ENCODE measurements at places on chromosomes 5 and 9.

DNA sequence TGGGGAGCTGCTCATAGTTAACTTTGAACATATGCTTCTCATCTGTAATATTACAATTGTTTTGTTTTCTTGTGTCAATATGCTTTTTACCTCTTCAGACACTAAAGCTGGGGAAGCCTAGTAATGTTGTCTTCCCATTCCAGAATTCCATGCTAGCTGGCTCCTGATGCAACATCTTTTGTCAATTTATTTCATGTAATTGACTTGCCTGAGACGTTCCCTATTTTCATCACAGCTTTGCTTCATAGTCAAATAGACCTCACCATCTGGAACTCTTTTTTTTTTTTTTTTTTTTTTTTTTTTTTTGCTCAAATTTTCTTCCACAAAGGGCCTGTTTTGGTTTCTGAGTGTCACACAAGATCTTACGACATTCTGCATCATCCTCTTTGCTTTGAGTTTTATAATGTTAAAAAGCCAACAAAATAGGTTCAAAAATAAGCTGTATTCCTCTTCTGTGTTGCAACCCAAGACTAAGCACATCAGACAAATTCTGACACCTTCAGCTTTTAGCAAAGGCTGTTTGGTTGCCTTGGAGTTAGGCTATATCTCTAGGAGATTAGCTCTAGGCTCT, 235.2 kb downstream of the NR3C1 start:
- no peak for ATAC-seq

GRCh38 chr5:8944005-8944404, 601.9 kb downstream of the SEMA5A start:
- no peak for ATAC-seq

GRCh38 chr9:89465001-89465451, 32.9 kb downstream of the SEMA4D start:
- ATAC-seq = no peak

- ATAC-seq = peak; percentile 35
These were observed 154.5 kb downstream of the CWC27 start for GRCh38 chr5:64923151-64923685.

- ATAC-seq = peak; percentile 75
These were observed 34.7 kb upstream of the DMXL1 start for GRCh38 chr5:119036101-119036762.

DNA sequence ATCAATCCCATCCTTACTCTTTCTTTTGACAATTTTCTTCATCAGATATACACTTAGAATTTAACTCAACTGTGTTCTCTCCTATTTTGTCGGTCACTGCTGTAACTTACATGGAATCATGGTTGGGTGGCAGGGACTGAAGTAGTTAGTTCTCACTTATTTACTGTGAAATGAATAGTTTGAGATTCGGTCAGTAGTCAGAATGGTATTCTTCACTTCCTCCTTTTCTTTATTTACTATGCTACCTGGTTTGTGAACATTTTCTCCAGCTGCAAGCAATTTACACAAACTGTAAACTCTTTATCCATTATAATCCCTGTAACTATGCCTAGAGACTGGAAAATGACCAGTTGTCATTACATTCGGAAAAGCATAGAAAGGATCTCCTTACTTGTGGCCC, 41.5 kb upstream of the GDNF start:
- ATAC-seq = no peak

DNA sequence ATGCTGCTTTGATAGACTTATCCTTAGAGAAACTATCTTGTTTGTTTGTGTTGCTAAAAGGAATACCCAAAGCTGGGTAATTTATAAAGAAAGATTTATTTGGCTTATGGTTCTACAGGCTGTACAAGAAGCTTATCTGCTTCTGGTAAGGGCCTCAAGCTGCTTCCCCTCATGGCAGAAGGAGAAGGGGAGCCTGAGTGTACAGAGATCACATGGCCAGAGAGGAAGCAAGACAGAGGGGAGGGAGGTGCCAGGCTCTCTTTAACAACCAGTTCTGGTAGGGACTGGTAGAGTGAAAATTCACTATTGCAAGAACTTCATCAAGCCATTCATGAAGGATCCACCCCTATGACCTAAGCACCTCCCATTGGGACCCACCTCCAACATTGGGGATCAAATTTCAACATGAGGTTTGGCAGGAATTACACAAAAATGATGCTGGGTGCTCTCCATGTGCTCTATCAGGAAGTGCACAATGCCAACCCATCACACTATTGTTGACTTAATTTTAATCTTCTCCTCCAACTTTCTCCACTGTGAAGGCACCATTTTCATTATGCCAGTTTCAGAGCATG, 115.1 kb upstream of the SHB start:
- no peak for ATAC-seq

DNA sequence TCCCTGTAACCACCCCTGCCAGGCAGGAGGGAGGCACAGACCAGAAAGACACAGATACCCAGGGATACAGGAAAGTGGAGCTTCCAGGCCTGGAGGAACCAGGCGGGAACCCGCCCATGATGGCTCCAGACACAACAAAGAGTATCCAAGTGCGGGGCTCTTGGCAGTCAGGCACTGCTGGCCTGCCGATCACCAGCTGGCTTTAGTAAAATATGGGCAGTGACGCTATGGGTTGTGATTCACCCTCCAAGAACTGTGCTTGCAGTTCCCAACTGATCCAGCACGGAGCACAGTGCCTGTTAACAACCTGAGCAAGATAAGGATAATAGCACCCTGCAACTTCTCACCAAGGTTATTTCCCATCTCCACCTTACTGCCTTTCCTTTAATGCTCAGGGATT, 463.3 kb downstream of the IRX1 start:
- no peak for ATAC-seq

DNA sequence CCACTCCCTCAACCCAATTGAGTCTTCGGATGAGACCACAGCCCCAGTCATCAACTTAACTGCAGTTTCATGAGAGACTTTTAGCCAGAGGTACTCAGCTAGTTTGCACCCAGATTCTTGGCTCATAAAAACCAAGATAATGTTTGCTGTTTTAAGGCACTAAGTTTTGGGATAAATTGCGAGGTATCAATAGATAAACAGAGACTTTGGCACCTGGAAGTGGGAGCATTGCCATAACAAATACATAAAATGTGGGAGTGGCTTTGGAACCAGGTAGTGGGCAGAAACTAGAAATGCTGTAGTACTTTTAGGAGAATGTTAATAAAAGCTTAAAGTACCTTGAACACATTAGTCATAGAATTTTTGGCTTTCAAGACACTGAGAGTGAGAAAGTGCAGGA, 439.8 kb downstream of the SH3GL2 start:
- ATAC-seq = no peak

GRCh38 chr9:107243742-107244141, 39.3 kb upstream of the RAD23B start:
- ATAC-seq = peak; percentile 68

DNA sequence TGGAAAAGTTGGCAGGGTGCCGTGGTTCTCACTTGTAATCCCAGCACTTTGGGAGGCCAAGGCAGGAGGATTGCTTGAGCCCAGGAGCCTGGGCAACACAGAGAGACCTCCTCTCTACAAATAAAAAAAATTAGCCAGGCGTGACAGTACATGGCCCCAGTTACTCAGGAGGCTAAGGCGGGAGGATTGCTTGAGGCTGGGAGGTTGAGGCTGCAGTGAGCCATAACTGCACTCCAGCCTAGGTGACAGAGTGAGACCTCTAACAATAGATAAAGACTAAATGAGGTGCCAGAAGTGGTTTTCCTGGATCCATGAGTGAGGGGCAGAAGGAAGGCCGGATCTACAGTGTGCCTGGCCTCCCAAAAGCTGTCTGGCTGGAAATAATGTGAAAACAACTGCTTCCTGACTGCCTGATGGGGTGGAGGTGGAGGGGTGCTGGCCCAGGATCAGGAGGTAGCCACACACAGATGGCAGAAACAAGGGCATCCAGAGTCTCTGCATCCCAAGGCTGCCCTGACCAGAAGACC, 4.1 kb downstream of the SHB start:
- no peak for ATAC-seq

- no peak for ATAC-seq
These were observed 161.5 kb downstream of the CRB2 start for GRCh38 chr9:123517512-123517911.

- ATAC-seq = no peak
These were observed 51.1 kb downstream of the PDE6A start for GRCh38 chr5:149893403-149893931.

DNA sequence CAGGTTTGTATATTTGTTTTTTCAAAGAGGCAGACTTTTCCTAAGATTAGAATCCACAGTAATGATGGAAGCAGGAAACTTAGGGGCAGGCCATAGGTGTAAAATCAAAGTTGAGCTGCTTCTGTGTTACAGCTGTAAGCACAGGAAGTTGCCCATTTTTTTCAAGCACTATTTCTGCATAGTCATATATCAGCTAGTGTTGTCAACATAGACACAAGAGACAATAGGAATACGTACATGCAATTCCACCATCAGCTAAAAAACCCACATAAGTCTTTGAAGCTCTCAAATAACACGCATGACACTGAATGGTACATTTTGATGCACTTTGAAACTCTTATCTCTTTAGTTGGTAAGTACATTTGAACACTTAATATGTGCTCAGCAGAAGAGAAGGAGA, 20.2 kb upstream of the SMIM15 start:
- ATAC-seq = no peak

- ATAC-seq = no peak
These were observed 2.2 kb downstream of the NXNL2 start for GRCh38 chr9:88536951-88537760.

- ATAC-seq = no peak
These were observed 39.1 kb downstream of the SMIM15 start for GRCh38 chr5:61123145-61123544.

DNA sequence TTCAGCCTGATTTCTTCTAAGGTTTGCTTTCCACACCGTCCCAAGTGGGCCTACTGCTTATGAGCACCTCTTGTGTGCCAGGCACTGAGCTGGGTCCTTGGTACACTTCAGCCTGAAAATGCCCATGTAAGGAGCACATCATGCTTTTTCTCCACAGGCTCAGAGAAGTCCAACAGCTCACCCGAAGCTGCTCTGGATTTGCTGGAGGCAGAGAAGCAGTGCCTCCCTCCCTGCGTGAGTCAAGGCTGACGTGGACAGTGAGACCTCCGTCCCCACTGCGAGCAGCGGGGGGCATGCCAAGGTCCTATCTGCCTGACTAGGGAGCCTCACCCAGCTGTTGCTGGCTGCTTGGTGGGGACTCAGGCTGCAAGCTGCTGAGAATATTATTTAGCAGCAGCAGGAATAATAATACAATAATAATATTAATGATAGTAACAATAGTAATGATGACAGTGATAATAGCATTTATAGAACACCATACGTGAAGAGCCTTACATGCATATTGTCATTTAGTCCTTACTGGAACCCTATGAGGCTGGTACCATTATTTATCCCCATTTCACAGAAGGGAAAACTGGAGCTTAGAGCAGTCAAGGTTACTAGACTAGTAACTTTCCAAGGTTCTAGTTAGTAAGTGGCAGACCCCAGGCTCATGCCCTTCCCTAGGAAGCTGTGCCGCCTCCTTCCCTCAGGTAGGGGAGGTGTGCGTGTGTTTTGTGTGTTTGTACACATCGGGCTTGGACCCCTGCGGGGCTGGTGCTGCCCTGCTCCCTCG, 194.8 kb downstream of the HSPA4 start:
- no peak for ATAC-seq

- ATAC-seq = no peak
These were observed 14.7 kb downstream of the RFK start for GRCh38 chr9:76379494-76379893.

- ATAC-seq = no peak
These were observed 1.4 kb upstream of the N4BP3 start for GRCh38 chr5:178111925-178112324.

DNA sequence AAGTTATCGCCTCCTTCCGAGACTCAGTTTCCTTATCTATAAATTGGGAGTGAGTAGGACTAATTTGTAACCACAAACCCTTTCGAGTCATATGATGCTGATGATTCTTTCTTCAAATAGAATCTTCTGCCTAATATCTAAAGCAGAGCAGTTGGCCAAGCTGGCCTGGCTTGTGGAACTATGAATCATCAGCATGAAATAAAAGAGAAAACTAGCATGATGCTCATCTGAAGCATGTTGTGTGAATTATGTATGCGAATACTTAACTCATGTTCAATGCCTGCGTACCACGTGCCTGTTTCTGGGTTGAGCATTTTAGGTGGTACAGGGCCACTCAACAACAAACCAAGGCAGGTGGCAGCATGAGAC, 15.0 kb upstream of the ORM1 start:
- ATAC-seq = no peak

DNA sequence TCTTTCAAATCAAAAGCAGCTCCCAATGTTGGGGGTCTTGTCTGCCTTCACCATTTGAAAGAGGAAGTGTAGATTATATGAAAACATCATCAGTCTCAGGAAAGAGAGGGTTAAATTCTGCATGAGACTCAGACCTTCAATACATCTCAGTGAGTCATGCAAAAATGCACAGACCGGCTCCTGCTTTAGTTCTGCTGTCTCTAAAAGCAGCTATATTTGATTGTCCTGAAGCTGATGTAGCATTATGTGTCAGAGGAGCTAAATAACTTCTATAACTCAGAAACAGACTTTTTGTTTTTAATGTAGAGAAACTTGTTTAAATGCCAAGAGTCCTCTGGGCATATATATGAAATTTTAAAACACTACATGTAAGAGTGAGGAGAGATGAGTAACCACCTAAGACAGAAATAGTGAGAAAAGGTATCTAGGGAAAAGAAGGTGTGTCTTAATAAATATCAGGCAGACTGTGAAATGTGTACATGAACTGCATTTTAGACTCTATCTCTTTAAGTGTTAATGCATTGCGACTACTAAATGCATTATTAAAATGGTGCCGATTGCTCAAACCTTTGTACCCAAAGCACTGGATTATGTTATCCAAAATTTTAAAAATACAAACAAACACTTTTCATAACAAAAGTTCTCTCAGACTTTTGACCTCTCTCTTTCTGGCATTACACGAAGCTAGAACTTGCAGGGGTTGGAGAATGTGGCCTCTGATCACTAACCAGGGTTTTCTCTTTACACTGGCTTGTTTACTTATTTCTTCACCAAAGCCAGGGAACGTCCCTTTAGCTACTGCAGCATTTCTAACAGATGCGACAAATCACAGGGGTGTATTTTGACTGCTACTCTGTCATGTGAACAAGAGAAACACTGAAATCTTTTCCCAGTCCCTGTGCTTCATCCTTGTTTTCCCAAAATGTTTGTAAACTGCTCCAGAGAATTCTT, 302.3 kb downstream of the ARL15 start:
- ATAC-seq = peak; percentile 97

- ATAC-seq = peak; percentile 83
These were observed 12.7 kb upstream of the CD180 start for GRCh38 chr5:67209141-67209771.

DNA sequence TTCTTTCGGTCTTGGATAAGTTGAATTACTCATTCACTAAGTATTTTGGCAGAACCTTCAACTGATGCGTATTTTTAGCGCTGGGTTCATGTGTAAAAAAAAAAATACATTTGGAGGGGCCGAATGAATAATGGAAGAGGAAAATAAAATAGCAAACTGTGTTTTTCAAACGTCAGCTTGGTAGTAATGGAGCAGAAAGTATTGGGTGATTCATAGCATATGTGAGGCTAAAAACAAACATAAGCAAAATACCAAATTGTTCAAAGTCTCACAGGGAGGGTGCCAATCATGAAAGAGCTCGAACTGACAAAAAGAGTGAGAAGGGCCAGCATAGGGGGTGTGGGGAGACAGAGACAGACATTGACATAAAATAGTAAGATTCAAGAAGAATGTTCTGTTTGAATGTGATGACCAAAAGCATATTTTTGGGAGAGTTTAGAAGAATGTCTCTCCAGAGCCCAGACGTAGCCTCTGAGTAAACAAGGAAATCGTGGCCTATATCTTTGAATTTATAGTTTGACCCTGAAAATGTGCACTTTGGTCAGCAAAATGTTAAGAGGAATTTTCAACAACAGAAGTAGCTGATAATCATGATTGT, 174.9 kb upstream of the HMHB1 start:
- no peak for ATAC-seq

Data from SK-N-SH treated with all-trans-retinoic acid at 6 μM for 48 hours (cell line).